ENCODE measurements at places on chromosomes 6 and 20.

DNA sequence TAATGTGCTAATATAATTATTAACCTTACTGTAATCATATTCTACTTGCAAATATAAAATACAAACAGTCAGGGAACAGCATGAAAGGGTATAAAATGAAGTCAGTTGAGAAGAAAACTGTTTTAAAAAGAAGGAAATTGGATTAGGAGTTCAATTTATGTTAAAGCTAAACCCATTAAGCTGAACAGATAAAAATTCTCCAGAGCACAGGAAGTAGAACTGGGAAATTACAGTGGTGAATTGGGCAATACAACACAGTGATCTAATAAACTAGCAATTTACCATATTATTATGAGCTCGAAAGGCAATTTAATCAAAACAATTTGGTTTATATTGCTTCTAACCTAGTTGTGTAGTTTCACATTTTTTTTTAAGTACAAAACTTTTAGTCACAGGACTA lies 407.4 kb upstream of the RGS17 start:
- DNase-seq: no peak

DNA sequence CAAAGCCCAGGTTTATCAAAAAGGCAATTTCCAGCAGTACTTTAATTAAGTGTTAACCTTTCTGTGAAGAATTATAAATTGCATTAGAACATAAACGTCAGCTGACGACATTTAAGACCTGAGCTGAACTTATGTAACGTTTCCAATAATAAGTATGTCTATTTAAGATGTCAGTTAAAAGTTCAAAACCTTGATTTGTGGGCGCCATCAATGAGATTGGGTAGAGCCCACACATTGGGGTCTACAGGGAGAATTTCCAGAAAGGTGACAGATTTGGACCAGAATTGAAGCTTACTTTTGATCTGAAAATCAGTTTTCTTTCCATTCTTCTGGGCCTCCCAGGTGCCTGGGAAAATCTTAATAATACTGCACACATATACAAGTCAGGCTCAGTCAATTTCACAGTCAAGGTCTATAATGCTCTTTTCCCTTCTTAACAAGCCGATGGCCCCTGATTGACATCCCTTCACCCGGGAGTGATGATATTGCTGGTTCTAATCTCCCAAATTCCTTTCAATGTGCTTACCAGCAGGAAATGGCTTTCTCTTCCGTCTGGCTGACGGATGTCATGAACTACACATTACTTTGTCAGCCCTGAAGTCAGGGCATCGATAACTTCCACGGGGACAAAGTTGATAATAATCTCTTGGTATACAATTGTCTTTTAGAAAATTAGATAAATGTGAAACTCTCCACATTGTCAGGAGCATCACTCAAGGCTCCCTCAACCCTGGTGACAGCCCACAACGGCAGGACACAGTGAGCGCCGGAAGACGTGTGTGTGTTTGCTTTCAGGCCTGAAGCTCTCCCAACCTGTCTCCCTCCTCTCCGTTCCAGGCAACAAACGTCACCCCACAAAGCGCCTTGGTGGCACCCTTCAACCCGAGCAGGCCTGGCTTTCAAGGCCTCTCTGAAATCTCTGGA lies 396.5 kb upstream of the CNR1 start:
- DNase-seq: no peak

DNA sequence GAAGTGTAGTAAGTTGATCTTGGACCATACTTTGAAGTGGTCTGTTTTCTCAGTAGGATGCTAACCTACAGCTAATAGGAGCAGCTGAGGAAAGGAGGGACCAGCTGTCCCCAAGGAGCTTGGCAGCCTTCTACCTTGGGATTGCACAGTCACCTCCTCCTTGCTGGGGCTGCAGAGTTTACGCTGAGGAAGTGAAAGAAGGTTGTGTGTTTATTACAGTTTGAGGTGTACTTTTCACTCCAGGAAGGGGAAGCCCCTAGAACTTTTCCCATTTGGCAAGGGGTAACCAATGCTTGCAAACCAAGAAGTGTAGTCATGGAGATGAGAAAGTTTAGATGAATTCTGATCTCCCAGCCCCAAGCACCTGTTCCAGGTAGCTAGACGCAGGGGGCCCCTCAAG lies 58.8 kb downstream of the BMP6 start:
- no peak for DNase-seq

- no peak for DNase-seq
These were observed 516.3 kb upstream of the CHD6 start for GRCh38 chr20:42134265-42135098.

DNA sequence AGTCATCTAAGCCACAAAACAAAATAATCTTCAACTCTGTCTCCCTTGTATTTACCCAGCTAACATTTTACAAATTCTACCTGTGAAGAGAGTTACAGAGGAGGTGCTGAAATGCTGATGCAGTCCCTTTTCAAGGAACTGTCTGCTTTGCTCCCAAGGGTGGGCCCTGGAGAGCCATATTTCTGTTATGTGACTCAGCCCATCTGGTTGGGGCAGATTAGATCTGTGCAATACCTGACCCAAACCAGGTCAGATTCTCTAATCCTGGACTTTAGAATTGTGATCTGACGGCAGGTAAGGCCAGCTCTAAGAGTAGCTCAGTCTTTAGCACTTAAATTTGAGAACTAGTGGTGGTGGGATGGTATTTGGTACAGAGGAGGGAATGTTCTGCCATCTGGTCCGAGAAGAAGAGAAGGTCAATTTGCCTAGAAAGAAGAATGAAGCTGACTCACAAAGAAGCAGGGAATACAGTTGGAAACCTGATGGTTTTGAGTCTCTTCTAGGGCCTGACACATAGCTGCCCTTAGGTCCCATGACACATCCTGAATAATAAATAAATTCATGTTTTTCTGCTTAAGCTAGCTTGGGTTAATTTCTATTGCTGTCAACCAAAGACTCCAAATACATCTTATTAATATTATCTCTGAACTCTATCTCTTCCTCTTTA lies 8.1 kb downstream of the ZNF311 start:
- no peak for DNase-seq

- no peak for DNase-seq
These were observed 5.1 kb downstream of the DEF6 start for GRCh38 chr6:35302604-35303241.

DNA sequence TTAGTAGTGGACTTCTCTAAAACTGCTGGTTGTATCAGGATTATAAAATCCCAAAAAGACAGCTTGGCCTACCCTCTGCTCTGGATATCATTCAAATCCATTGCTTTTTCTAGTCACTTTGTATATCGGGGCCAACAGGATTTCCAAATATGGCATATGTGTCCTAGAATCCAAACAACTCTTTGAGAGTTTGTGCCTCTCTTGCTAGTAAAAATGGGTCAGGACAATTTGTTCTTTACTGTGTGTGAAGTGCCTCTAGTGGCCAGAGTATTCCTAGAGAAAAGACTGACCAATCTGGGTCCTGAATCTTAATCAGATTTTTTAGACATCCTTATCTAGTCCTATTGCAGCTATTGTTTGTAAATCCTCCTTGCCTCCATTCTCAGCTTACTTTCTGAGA lies 33.5 kb upstream of the MANEA start:
- DNase-seq: no peak

GRCh38 chr6:43050981-43051380 lies 2.7 kb downstream of the CUL7 start:
- DNase-seq: no peak

Measured in SW 1271 (cell line).